Activated CD4-positive, alpha-beta T cell treated with anti-CD3 and anti-CD28 coated beads for 1 hour (primary cell): ENCODE measurements at places on chromosomes 2 and 18.

DNA sequence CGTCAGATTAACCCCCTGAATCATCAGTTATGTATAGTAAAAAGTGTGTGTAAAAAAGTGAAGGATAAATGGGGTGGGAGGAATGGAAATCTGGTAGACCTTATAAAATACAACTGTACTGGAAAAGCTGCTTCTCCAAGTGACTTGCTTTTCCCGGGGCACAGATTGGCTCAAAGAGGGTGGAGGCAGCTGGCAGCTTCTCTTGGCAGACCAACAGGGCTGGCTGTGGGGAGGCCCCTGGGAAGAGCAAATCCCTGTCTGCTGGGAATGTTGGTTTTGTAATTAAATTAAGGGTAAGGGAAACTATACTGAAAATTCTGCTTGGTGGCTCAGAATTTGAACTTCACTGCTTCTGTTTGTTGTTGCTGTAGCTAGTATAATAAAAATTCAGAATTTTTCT, 154.2 kb upstream of the DLX2 start:
- no peak for DNase-seq

DNA sequence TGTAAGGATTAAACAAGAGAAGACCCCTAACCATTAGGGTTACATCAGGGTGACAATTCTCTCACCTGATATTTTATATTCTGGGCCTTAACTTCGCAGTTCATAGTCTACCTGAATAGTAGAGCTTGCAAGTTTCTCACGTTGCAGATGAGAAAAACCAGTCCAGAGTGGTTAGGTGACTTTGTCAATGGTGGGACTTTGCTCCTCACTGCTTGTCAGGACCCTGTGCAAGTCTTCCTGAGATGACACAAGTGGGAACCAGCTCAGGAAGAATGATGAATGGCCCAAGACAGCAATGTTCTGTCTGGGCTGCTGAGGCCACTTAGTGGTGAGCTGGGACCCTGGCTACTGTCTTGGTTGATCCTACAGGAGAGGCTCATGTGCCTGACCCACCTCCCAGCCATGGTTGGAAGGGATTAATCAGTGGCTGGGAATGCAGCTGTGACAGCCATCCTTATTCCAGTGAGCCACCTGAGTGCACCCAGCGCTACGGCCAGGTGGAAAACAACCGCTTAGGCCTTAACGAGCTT, 16.9 kb downstream of the LGALSL start:
- DNase-seq = no peak

- peak; percentile 10 for DNase-seq
Measured at GRCh38 chr18:36828157-36828629, 609 bp downstream of the TPGS2 start.

DNA sequence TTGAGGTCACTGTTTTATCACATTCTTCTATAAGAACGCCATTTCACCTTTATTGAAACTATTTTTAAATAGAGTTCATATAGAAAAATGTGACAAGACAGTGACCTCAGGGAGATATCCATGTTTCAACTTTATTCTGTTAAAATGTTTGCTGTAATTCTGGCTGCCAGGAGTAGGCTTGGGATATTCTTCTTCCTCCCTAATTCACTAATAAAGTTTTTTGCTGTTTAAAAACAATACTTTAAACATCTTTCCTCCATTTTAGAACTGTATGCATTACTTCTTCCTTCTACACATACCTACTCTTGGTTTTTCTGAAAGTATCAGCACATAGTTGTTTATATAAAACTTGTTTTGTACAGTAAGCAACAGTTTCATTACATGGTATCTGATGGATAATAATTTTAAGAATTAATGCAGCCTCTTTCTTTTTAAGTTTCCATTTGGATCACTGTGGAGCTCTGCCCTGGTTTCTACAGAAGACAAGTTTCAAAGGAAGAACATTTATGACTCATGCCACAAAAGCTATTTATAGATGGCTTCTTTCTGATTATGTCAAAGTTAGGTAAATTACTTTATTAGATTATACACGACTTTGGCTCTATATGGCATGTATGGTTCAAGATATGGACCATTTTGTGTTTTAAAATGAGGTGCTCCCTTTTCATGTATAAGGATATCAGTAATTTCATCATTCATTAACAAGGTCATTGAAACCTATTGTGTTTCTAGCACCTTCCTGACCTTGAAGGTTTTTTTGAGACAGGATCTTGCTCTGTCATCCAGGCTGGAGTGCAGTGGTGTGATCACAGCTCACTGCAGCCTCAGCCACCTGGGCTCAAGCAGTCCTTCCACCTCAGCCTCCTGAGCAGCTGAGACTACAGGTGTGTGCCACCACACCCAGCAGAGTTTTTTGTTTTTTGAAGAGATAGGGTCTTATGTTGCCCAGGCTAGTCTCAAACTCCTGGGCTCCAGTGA, 7.2 kb downstream of the CPSF3 start:
- no peak for DNase-seq

DNA sequence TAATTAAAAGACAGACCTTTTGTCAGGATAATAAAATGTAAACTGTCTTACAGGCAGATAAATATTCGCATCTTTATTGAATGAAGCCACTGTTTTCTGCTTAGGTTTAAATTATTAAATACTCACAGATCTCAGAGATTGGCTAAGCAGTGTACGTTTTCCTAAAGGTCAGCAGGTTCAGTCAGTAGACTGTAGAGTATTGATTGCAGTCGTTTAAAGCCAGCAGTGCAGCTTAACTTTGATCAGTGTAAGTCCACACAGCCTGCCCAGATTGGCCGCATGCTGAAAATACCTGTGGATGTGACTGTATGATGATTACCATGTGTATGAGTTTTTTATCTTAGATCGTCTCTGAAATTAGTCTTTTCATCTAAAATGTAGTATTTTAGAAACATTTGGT, 42.3 kb downstream of the ATP9B start:
- no peak for DNase-seq

DNA sequence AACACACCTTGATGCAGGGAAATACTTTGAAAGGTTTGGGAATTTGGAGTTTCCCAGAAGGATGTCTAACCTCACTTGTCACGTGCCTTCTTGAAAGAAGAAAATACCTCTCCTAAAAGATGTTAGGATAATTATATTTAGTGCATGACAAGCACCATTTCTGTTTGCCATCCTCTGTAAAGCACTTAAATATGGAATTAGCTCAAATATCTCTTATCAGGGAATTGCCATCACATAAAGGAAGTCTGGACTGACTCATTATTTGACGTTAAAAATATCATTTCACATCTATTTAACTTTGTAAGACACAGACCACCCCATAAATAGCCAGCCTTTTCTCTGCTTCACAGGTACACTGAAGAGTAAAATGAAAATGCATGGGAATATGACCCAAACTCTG, 140.1 kb downstream of the STK39 start:
- DNase-seq = no peak

GRCh38 chr2:240703417-240704341, 12.0 kb downstream of the AQP12A start:
- no peak for DNase-seq

DNA sequence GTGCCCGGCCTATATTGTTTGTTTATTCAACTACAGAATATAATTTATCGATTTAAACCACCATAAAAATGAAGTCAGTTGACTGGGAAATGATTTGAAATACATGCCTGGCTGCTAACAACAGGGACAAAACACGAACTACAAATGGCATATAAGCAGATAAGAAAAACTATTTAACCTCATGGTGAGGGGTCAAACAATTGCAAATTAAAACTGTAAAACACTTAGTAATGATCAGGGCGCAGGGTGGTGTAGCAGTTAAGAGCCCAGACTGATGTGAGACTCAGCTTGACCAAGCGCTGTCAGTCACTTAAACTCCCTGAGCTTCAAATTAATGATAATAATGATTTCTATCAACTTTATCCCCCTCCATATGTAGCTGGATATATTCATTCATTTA, 6.7 kb downstream of the MTHFD2 start:
- no peak for DNase-seq

DNA sequence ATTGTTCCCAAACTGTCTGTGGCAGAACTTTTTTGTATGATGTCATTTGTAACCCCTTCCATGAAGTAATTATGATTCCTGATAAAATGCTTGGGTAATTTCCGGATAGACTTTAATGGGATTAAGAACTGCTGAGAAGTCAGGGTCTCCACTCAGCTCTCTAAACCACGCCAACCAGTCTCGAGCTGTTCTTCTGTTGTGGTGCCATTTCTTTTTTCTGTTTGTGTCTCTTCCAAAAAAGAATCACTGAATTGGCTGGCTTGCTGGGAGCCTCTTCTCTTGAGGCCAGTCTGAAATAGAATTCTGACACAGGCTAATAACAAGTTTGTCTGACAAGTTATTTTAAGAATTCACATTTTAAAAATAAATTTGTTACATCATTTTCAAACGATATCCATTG, 198.9 kb downstream of the BCL2 start:
- no peak for DNase-seq

DNA sequence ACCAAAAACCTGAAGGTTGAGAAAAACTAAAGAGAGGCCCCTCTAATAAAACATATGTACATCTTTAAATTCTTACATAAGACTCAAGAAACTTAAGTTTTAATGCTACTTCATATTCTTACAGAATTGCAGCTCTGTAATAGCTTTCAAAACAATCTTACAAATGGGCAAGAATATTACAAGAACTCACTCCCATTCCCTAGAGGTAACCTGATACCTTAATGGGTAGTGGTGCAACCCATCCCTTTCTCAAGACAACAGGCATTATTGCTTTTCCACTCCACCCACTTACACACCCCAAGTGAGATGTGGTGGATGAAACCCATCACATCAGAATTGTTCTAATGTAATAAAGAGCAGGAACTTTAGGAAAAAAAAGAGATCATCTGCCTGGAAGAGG, 103.7 kb downstream of the RBMS1 start:
- no peak for DNase-seq

- DNase-seq = no peak
Measured at GRCh38 chr18:58061349-58061748, 17.3 kb downstream of the NEDD4L start.

GRCh38 chr2:146994246-146994645, 850.6 kb upstream of the ACVR2A start:
- DNase-seq = no peak

- no peak for DNase-seq
Measured at GRCh38 chr2:180618570-180618969, 361.8 kb upstream of the UBE2E3 start.

DNA sequence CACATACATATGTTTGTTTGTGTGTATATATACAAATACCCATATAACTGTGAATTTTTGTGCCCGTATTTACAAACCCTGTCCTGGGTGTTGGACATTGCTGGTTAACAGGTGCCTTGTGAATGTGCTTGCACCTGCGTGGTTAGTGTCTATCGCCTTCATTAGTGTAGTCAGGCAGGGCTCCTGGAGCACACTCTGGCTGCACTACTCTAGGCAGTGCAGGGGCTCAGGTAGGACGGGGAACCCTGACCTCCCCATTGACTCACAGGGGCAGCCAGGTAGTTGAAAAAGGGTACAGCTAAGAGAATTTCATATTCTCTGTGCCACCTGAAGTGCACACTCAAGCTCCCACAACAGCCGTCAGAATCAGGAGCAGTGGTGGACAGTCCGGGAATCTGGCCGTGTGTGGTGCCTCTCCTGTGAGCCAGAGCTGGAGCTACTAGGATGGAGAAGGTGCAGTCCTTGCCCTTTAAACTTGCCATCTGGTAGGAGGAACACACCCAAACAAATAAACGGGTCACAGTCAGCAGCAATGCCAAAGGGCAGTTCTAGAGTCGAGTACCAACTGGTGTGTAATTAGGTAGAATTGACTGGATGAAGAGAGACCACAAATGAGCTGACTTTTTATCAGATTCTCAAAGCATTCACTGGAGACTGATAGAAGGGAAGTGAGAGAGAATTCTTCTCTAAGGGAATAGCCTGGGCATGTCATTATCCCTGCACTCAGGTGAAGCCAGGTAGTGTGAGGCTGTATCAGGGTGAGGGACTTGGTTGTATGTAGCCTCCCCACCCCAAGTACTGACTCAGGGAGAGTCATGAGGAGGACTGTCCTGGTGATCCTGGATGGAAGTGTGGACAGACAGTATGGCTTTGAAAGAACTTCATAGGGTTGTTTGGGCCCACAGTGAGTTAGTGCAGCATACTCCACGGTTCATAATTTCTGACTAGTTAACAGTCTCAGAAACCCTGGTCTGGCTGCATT, 44.1 kb downstream of the FARP2 start:
- no peak for DNase-seq

DNA sequence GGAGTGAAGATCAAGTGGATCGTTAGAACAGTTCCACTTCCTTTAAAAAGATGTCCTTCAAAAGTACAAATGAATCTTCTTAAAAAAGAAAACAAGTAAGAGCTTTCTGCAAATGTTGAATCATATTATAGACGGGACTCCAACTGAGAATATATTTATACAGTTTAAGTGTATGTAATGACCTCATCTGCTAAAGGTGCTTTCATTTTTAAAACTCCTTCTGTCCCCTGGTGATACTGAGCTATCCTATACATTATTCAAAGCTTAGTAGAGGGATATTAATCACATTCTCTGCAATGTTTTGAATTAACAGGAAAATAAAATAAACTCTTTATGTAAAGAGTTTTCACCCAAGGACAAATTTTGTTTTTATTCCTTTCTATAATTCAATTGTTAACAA, 420.7 kb upstream of the SLC8A1 start:
- DNase-seq = no peak

DNA sequence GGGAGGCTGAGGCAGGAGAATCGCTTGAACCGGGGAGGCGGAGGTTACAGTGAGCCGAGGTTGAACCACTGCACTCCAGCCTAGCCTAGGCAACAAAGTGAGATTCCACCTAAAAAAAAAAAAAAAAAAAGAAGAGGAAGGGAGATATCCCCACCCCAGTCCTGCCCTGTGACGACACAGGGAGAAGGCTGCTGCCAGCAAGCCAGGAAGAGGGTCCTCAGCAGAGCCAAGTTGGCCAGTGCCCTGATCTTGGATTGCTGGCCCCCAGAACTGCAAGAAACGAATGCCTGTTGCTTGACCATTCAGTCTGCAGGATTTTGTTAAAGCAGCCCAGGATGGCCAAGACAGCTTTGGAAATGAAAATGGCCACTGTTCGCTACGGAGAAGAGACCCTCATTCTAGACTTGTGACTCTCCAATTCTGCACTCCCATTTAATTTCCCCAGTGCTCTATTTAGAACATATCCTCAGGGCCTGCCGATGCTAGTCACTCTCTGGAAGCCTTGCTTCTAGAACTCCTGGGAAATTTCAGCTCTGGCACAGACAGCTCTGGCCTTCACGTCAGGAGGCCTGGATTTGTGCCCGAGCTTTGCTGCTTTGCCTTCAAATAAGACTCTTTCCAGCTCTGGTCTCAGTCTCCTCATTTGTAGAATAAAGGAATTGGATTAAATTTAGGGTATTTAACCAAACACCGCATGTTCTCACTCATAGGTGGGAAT, 15.7 kb upstream of the AMMECR1L start:
- DNase-seq = no peak
